ENCODE measurements at places on chromosomes 6 and 20. TPM values are rescaled to one million over a fixed set of nuclear protein-coding genes. Genes with fewer than 3 reads are reported as not detected.

- H3K27ac ChIP-seq = no peak overlapping the region
- no peaks in the 10 kb centered on the region for H3K36me3 ChIP-seq
- peaks cover 82% of the 10 kb centered on the region for H3K27me3 ChIP-seq
- DNase-seq = no peak
- H3K4me1 ChIP-seq = no peaks in the 10 kb centered on the region
- H3K4me3 ChIP-seq = no peak overlapping the region
Observed at GRCh38 chr6:165845493-165845892, 182.5 kb upstream of the PDE10A start.

DNA sequence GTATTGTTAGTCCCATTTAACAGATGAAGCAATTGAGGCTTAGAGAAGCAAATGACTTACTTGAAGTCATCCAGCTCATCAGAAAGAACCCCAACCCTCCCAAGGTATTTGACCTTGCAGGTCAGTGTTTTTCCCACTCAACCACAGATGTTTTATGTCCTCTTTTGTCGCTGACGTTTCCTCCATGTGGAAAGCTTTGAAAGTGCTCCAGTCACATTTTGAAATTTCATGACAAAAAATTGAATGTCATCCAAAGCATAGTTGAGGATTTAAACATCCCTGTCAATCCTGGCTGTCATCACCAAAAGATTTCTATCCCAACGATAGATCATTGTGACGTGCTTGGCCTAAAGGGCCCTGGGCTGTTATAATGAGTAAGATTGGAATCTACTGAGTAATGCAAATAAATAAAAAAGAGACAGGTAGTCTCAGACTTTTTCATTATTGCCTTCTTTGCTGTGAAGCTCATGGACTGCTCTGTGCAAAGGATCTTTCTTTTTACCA, 102.7 kb downstream of the TSHZ2 start:
- H3K4me3 ChIP-seq = no peak overlapping the region
- H3K4me1 ChIP-seq = no peaks in the 10 kb centered on the region
- DNase-seq = no peak
- H3K27ac ChIP-seq = no peak overlapping the region

DNA sequence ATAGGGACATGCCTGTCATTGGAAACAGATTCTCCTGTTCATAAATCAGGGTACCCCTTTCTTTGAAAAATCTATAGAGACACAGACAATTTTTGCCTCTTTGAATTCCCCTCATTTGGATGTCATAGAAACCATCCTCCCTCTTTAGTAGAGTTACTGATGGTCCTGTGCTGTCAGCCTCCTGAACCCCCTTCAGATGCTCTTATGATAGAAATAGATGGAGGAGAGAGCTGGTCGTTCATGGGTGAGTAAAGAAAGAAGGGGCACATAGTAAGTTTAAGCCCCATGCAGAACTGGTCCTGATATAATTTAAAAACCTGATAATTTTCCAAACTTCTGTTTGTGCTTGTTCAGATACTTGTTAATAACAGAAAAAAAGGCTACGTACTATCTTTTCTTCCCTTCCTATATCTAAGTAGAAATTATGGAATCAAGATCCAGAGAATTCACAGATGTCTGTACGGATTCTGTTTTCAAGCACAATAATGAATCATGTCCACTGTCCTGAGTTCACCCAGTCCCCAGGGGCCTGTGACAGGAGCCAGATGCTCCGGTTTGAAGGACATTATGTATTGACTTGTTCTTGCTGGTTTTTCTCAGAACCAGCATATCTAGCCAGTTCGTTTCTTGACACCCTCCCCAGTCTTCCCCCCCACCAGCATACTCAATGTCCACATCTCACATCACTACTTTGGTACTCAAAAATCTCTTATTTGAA, 78.1 kb downstream of the NCOA7 start:
- H3K36me3 ChIP-seq = no peaks in the 10 kb centered on the region
- H3K4me3 ChIP-seq = no peak overlapping the region
- H3K27ac ChIP-seq = no peak overlapping the region
- peaks cover 70% of the 10 kb centered on the region for H3K4me1 ChIP-seq
- DNase-seq = no peak

DNA sequence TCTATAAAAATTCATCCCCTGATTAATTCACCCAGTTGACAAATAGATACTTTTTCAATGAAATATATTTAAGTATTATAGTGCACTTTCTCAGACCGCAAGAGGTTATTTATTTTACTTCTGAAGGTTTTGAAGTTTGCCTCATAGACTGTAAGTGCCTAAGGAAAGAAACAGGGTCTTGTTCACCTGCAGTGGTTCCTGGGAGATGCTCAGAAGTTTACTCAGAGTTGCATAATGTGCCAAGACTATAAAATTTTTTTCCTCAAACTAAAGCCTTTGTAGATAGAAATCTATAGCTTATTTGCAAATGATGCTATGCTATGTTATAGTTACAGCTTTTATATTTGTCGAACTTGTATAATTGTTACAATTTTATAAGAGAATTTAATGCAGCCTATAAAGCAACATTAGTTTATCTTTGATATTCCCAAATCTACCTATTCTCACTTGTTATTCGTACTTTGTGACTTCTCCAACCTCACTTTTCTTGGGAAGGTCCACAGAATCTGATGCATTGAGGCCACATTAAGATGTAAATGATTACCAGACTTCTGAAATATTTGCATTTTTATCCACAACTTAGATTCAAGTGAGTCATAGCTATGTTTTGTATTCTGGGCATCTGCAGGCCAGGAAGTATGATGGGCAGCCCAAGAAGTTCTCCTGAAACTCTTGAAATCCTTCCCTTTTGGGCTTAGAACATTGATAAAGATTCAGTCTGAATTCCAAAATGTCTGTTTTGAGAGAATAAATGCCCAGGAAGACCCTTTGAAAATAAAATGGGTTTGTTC, 35.7 kb downstream of the KCNQ5 start:
- no peak overlapping the region for H3K27ac ChIP-seq
- H3K4me1 ChIP-seq = no peaks in the 10 kb centered on the region
- H3K36me3 ChIP-seq = no peaks in the 10 kb centered on the region

DNA sequence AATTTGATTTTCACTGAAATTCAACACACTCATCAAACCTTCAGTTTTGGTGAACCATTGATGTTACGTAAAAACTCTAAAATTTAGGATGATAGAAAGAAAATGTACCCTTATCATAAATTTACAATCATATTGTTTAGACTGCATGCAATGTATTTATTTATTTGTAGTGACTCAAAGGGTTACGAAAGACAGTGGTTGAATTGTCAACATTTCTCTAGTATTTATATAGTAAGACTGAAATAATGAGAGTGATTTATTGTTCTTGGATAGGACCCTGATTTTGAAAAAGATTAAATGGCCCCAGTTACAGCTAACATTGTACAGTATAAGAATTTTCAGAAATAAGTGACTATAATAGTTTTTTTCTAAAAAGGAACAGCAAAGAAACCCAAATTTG, 591.5 kb downstream of the RFPL4B start:
- H3K4me3 ChIP-seq = no peak overlapping the region
- H3K27ac ChIP-seq = no peak overlapping the region
- H3K4me1 ChIP-seq = no peaks in the 10 kb centered on the region
- no peaks in the 10 kb centered on the region for H3K27me3 ChIP-seq

DNA sequence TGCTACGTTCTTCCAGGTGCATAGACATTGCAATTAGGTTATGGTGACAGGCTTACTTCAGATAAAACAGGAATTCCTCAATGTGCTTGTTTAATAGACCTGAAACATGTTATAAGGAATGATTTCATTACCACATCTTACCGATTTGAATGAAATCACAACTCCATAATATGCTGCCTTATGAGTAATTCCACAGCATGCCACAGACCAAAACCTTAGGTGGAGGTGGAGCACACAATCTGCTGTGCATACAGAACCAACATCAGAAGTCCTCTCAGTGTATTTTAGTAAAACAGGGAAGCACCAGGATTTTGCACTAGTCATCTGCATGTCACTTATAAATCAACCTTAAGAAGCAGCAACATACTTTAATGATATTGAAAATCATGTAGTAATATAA, 148.9 kb upstream of the TSHZ2 start:
- H3K4me1 ChIP-seq = no peaks in the 10 kb centered on the region
- no peak overlapping the region for H3K4me3 ChIP-seq
- H3K27me3 ChIP-seq = peaks cover 13% of the 10 kb centered on the region
- H3K36me3 ChIP-seq = no peaks in the 10 kb centered on the region
- DNase-seq = no peak

DNA sequence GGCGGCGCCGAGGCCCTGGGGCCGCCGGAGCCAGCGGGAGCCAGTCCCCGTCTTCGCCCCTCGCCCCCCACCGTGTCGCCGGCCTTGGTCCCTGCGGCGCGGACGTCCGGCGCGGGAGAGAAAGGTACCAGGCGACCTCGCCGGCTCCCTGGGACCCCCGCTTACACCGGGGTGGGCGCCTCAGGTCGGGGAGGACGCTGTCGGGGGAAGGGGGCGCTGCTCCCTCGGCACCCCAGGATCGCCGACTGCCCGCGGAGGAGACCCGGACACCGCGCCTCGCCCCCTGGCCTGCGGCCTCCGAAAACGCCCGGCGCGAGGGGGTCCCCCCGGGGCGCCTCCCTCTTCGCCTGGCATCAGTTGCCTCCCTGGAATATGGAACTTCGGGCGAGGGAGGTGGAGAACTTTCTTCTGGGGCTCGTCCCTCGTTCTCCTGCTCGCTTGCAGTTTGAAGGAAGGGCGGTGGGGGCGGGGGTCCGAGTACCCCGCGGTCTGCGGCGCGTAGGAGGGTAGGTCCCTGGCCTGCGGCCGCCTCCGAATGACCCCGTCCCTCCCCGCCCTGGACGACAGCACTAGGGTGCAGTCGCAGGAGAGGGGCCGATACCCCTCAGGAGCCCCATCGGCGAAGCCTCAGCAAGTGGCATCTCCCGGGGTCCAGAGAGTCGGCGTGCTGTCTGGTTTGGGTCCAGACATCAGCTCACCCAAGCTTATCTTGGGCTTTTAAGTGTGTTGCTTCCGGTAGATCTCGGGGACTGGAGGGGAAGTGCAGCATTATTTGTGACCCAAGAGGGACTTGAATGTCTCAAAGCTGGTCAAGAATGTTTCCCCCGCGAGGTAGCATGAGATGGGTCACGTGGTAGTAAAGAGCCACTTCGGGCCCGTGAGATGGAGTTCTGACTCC, 549 bp downstream of the ANKRD6 start:
- H3K4me1 ChIP-seq = no peaks in the 10 kb centered on the region
- H3K27ac ChIP-seq = no peak overlapping the region
- peak overlapping the region; percentile 36 for H3K4me3 ChIP-seq
- DNase-seq = no peak
- no peaks in the 10 kb centered on the region for H3K27me3 ChIP-seq

Gene OR2H1
- total RNA-seq = not detected

DNA sequence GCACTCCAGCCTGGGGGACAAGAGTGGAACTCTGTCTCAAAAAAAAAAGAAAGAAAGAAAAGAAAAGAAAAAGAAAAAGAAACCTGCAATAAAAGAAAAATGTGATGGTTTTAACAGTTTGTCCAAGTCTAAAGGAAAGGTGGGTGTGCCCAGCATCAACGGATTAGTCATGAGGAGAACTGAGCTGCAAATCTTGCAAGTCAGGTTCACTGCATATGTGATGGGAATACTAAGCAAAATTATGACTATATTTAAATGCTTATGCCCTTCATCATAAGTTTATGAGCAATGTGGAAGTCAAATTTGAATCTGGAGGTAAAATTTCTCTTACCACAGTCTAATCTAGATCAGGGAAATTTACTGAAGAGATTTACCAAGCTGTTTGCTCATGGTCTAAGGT, 13.1 kb upstream of the CDK19 start:
- no peaks in the 10 kb centered on the region for H3K27me3 ChIP-seq
- H3K4me1 ChIP-seq = peaks cover 37% of the 10 kb centered on the region
- no peaks in the 10 kb centered on the region for H3K36me3 ChIP-seq
- peak overlapping the region; percentile 80 for H3K27ac ChIP-seq
- H3K4me3 ChIP-seq = no peak overlapping the region
- DNase-seq = peak; percentile 29

Data from PC-9 (cell line).